Stimulated activated CD4-positive, alpha-beta T cell treated with anti-CD3 and anti-CD28 coated beads, TNF-alpha, amount 100 ng/mL, for 1 hour (primary cell): ENCODE measurements at places on chromosomes 5 and 9.

DNA sequence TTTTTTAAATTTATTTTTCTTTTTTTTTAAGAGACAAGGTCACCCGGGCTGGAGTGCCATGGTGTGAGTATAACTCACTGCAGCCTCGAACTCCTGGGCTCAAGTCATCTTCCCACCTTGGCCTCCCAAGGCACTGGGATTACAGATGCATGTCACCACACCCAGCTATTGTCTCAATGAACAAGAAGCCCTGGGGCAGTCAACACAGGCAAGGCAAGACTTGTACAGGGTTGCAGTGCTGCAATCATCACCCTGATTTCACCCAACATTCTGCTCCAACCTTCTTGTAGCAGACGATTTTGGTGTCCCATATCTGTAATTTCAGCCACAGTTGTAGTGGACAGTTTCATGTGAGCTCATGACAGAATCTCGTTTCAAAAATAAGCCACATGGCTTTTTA is 205.8 kb upstream of the KIF2A start:
- DNase-seq, result no peak

DNA sequence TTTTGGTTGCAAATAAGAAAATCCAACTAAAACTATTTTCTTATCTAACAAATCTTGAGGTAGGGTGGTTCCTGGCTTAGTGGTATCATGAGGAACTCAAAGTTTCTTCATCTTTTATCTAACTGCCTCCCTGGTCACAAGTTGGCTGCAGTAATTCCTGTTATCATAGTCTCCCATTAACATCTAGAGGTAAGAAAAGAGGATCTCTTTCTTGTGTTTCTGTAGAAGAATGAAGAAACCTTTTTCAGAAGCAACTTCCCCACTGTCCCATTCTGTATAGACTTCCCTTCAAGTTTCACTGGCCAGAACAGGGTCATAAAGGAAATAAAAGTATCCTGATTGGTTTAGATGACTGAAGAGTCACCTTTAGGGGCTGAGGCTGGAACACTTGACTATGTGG is 81.8 kb upstream of the ELL2 start:
- no peak for DNase-seq

- DNase-seq, result no peak
Measured at GRCh38 chr9:121568343-121569265, 69.0 kb upstream of the GGTA1 start.

DNA sequence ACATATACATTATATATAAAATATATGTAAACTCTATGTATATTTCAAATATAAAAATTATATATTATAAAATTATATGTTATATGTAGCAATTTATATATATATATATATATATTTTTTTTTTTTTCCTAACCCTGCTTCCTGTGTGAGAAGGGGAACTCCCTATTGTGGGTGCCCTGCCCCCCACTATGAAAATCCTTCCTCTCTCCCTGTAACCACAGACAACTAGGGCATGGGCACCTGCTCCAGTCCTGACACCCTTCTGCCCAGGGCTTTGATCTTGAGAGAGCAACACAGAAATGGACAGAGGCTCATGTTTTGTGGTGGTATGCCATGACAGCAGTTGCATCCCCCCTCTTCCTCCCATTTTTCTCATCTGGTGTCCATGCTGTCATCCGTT is 148.7 kb upstream of the IL12B start:
- no peak for DNase-seq

GRCh38 chr5:177537389-177538361 is 16.7 kb downstream of the FAM193B start:
- no peak for DNase-seq

DNA sequence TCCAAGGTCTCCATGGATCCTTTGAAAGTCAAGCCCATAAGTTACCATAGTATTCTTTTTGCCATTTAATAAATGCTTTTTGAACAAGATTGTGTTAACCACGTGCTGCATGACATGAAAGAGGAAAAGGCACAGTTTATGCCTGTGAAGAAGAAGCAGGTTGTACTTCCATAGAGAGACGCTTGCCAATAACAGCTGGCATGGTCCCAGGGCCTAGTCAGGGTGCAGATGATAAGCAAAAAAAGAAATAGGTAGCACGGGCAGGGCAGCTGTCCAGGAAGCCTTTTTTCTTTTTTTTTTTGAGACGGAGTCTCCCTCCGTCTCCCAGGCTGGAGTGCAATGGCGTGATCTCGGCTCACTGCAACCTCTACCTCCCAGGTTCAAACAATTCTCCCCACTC is 71.8 kb upstream of the CLINT1 start:
- no peak for DNase-seq

- no peak for DNase-seq
Measured at GRCh38 chr5:16918156-16918555, 17.9 kb downstream of the MYO10 start.

- no peak for DNase-seq
Measured at GRCh38 chr5:62043289-62044280, 262.4 kb upstream of the KIF2A start.

- DNase-seq, result no peak
Measured at GRCh38 chr5:38922199-38922598, 76.4 kb downstream of the OSMR start.

GRCh38 chr5:19928562-19929421 is 59.2 kb downstream of the CDH18 start:
- no peak for DNase-seq

GRCh38 chr9:127097683-127098082 is 24.8 kb downstream of the ANGPTL2 start:
- DNase-seq, result no peak

- DNase-seq, result no peak
Measured at GRCh38 chr5:79547429-79547822, 33.5 kb upstream of the HOMER1 start.
